Right ventricle myocardium inferior (tissue), 1 donor: ENCODE measurements at places on chromosomes 2 and 18. TPM values are rescaled to one million over a fixed set of nuclear protein-coding genes. Genes with fewer than 3 reads are reported as not detected.

DNA sequence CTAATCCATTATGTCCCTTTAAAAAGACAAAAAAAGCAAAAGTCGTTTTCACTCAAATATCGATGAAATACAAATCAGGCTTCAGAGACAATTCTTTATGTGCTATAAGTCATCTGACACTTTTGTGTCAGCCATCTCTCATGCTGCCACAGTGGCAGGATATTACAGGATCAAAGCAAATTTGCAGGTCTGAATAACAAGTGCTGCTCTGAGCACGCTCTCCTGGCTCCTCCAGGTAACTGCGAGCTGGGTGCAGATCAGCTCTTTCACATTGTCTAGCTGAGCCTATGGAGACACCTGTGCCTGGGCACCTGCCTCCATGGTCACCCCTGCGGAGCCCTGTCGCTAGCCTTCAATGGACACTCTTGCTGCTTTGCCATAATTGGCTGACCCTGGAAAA is 250.2 kb upstream of the RAB12 start:
- no peak for DNase-seq

DNA sequence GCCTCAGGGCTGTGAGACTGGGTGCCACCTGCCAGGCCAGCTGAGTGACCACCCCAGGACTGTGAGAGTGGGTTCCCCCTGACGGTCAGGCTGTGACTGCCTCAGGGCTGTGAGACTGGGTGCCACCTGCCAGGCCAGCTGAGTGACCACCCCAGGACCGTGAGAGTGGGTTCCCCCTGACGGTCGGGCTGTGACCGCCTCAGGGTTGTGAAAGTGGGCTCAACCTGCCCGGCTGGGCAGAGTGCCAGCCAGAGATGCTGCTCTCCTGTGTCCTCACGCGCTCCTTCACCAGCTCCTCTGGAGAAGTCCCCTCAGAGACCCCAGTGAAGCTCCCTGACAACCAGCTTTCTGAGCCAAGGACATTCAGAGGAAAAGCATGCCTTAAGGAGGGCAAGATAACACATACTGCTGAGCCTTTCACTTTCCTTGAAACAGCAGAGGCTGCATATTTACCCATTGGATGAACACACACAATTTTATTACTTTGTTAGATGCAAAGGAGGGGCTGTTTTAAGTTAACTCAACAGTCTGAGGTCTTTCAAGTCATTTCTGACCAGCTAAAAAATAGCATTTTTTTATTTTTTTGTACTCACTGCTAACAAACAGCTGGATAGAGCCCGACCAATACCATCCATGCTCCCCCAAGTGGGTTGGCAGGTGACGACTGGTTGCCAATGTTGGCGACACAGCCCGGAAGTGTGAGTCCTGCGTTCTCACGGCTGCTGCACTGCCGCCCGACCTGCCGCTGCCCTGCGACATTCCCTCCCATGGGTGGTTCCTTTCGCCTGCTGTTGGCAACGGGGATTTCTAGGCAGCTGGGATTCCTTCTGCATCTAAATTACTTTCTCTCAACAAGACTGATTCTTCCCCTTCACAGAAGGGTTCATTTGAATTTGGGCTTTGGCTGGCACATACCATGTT is 70.7 kb downstream of the NDUFA10 start:
- peak; percentile 47 for DNase-seq

- no peak for DNase-seq
Measured at GRCh38 chr2:174153757-174154680, 94.3 kb downstream of the OLA1 start.

GRCh38 chr2:5482929-5483331 is 209.3 kb upstream of the SOX11 start:
- DNase-seq: no peak

DNA sequence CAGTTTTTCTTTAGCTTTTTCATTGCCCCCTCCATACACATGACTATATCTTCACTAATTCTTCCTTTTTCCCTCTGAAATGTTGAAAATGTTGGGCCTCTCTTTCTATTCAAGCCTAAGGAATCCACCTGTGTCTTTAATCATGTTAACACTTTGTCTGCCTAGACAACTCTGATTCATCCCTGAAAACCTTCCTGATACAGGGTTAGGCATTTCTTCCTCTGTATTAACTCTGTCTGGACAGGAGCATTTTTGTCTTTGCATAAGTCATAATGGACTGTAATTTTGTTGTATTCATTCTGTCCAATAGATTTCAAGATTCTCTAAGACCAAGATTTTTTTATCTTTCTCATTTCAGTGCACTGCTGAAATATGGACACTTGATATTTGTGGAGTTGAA is 297.3 kb downstream of the IKZF2 start:
- no peak for DNase-seq

DNA sequence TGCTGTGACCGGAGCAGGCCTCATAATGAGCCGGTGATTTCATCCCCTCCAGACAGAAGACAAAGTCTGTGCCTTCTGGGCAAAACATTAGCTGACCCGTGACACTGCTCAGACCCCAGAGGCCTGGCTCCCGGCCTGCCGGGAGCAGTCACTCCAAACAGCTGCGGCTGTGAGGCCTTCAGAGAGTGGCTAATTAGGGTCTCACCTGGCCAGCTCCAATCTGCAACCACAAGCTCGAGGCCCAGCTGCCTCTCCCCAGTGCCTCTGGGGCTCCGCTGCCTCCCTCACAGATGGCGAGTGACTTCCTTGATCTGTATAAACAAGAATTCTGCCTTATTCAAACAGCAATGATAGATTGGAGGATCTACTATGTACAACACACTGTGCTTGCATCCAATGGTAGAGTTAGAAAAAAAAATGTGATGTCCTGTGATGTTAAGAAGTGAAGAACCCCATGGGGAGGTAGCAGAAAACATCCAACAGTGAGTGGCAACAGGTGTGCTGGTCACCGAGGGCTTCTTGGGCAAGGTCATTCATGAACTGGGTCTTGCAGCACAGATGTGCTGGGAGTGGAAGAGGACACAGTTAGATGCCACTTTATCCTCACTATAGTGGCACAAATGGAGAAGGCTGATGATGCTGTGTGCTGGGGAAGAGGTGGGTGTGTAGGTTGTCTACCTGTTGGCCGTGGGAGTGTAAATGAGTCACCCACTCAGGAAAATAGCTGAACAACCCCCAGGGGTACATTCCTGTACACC is 98.2 kb upstream of the ASAP2 start:
- DNase-seq: no peak

DNA sequence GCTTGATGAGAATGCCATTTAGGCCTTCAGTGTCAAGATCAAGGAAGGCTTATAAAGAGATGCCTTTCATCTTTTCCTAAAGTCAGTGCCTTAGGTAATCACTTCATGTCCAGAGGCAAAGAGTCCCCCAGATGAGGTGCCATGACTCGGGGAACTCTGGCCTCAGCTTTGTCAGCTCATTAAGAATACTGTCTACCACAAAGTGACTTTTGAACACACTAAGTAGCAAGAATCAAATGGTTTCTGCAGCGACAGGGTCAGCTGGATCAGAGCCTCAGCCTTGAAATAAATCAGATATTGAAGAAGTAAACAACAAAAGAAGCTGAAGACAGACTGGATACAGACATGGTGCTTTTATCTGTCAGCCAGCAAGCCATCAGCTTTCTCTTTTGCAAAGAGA is 120.1 kb upstream of the SLC39A10 start:
- no peak for DNase-seq

DNA sequence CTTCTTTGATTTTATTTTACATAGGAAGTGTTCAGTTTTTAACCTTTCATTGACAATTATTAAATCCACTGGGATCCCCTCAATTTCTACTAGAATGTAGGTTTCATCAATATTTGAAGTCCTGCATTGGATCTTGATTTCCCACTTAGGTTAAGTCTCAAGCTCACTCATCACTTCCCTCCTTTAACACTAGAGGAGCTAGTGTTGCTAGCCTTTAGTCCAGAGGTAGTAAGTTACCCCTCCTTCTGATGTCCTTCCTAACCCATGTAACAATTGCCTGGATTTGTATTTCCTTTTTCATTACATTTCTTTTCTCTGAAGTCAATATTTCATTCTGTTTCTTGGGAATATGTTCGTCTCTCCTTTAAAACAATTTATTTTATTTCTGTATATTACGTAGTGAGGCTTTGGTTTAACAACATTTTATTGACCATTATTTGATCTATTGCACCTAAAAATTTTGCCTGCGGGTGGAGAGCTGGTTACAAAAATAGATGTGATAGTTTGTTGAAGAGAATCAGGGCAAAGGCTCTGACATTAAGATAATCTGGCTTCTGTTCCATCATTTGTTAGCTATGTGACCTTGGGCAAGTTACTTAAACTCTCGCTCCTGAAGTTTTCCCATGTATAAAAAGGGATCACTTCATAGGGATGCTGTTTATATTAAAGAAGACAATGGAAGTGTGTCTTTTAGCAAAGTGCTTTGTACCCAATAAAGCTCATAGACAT is 833.0 kb downstream of the SLC4A3 start:
- no peak for DNase-seq

DNA sequence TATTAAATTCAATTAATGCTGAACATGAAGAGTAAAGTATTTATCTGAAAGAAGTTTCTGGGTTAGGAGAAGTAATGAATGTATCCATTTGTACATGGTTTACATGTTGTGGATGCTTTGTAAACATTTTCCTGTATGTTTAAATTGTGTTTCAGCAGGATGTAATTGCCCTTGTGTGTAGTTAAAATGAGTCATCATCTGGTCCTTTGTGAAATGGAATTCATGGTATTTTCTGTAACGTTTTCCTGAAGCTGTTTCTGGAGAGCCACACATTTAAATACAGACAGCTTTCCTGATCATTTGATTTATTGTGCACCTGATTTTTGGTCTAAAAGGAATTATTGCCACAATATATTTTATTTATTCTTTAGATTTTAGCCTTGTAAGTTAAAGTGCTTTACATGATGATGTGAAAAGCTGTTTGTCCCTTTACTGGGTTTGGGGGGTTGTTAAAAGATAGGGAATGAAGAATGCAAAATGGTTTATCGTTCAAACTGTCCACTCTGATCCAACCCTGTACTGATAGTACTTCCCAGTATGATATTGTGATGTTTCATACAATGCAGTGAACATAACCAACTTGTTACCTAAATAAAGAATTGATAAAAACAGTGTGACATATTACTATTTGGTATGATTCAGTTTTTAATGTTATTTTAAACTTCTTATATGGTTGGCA is 41.7 kb upstream of the SLC3A1 start:
- no peak for DNase-seq

DNA sequence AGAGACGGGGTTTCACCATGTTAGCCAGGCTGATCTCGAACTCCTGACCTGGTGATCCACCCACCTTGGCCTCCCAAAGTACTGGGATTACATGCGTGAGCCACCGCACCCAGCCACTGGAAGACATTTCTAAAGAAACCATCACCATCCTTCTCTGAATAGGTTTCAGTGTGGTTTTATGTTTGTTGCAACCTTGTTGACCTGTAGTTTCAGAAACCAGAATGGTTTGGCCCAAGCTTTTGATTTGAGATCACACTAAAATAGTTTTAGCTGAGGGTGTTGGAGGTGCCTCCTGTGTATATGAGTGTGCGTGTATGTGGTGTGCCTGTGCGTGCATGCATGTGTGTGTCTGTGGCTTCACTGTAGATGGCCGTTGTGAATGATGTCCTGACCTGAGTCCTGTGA is 26.2 kb downstream of the INPP4A start:
- no peak for DNase-seq

GRCh38 chr2:63378589-63378988 is 209.7 kb downstream of the WDPCP start:
- DNase-seq: no peak

- no peak for DNase-seq
Measured at GRCh38 chr18:3356614-3357013, 93.4 kb upstream of the TGIF1 start.

DNA sequence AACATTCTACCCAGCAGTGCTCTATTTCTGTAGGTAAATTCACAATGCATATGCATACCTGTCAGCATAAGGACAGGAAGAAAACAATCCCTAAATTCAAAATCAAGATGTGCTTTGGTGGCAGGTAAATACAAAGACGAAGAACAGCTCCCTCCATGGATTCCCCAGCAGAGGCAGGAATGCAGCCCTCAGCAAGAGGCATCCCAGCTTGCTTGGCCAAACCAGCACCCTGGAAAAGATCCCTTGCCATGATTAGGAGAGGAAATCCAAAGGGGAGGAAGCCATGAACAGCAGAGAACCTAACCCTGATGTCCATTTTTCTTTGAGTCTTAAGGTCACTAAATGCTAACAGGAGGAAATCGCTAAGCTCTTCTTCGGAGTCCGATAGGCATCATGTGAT is 91.2 kb downstream of the KCTD1 start:
- no peak for DNase-seq

DNA sequence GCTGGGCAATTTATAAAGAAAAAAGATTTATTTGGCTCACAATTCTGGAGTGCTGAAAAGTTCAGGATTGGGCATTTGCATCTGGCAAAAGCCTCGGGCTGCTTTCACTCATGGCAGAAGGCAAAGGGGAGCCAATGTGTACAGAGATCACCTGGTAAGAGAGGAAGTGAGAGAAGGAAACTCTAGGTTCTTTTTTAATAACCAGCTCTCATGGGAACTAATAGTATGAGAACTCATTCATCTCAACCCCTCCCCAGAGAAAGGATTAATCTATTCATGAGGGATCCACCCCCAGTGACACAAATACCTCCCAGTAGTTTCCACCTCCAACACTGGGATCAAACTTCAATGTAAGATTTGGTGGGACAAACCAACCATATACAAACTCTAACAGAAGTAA is 129.0 kb downstream of the EVA1A start:
- no peak for DNase-seq

DNA sequence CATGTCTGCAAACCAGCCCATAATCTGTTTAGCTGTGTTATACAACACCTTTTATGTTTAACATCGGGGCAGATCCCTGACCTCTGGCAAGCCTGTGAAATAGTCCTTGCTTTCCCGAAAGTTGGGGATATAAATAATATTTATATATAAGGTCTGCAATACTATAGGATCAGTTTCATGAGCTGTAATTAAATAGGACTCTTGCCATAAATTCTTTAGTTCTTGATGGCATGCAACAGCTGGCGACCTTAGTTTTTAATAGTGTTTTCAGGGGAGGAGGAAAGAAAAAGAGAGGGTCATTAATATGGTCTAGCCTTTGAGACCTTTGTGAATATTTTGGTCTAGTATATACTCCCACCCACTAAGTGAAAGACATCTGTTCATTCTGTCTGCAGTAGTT is 166.5 kb downstream of the MTX2 start:
- DNase-seq: no peak

GRCh38 chr2:97806738-97807618 is 93.6 kb downstream of the ZAP70 start:
- DNase-seq: peak; percentile 91

DNA sequence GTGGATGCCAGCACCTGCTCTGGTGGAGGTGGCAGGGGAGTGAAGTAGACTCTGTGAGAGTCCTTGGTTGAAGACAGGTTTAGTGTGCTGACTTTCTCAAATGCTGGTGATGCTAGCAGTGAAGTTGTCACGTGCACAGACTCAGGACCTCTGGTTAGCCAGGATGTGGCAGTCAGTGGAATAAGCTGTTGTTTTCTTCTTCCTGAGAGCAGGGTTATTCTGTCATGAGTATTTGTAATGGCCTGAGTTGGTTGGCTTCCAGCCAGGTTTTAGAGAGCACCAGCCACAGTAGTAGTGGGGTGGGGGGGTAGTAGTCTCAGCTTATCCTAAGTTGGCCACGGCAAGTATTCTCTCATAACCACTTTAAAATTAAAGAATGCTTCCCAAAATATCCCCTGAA is 238.5 kb upstream of the FBXO11 start:
- DNase-seq: no peak

Gene DNAJC5G
- 1.9 TPM for total RNA-seq

Gene ONECUT2
- total RNA-seq: 0.03 TPM

Gene AFF3
- 6.8 TPM for total RNA-seq

Gene PLA2R1
- 3.4 TPM for total RNA-seq

Gene SPAST
- total RNA-seq: 9.9 TPM

Gene TRMT61B
- 24.6 TPM for total RNA-seq

Gene GAL3ST2
- not detected for total RNA-seq

Gene C2orf66
- total RNA-seq: not detected
